ENCODE measurements at places on chromosomes 2 and 18. TPM values are rescaled to one million over a fixed set of nuclear protein-coding genes. Genes with fewer than 3 reads are reported as not detected.

Gene ANKRD62
- total RNA-seq, result not detected

Gene BBS5
- 1.5 TPM for total RNA-seq

Gene KCNG2
- total RNA-seq, result not detected

GRCh38 chr2:171139860-171140259, 20.8 kb downstream of the TLK1 start:
- no peaks in the 10 kb centered on the region for H3K27me3 ChIP-seq
- H3K4me3 ChIP-seq, result no peak overlapping the region
- peaks cover 7% of the 10 kb centered on the region for H3K4me1 ChIP-seq
- H3K36me3 ChIP-seq, result no peaks in the 10 kb centered on the region
- DNase-seq, result no peak

All from natural killer cell (primary cell).